NCI-H2227 treated with DMSO at 0.1 percent for 48 hours (cell line): ENCODE measurements at places on chromosomes 3 and 15.

DNA sequence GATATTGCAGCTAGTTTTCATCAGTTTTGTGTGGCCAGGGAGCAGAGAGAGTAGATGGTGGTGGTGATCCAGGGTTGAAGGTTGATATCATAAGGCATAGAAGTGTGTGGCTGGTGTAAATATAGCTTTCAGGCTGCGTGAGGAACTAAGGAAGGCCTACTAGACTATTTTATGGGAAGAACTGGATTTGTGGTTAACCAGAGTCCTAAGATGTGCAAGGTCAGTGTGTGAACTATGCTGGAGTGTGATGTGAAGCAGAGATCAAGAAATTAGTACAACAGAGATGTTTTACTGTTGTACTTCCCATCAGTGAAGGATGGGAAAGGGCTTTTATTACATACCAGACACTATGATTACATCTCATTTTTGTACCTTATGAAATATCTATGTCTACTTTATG lies 41.5 kb downstream of the MAPK6 start:
- DNase-seq, result no peak

DNA sequence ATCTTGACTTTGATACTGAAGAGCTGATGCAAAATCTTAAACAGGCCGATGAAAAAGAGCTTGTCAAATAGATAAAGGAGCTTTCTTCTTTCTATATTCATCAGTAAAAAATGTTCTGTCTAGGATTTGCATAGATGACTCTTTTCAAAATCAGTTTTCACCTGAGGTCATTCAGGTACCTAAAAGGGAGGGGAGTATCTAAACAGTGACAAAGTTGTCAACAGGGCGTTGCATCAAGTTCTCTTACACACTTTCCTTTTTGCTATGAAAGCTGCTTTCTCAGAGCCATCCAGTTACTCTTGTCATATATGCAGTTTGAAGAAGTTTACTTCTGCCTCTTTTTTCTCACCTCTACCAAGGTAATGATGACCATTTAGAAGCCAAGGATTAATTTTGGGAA lies 60.0 kb downstream of the AKAP13 start:
- DNase-seq, result no peak

GRCh38 chr3:144128108-144128892 lies 156.7 kb downstream of the DIPK2A start:
- peak; percentile 14 for DNase-seq

GRCh38 chr15:69679623-69680228 lies 227.1 kb downstream of the RPLP1 start:
- DNase-seq, result no peak

DNA sequence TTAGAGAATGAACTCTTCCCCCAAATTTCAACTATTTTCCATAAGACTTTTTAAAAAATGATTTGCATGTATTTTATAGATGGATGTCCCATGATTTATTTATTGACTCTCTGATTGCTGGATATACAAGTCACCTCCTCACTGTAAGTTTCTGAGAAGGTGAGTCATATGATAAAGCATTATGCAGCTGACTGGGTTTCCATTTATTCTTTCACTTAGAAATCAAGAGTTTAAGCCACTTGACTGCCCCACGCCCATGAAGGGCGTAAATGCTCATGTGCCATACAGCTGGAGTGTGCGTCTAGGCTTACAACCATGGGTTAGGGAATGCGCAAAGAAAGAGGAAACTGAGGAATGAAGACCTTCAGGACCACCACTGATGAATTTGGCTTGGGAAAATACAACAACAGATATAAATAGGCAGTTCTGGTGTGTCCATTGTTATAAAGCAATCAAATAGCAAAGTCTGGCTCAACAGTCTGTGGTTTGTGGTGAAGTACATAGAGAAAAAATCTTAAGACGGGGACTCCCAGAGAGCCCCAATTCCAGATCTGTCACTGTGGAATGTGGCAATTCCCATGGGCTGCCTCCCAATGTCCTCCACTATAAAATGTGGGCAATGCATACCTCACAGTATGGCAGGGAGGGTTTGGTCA lies 20.3 kb downstream of the SLCO2A1 start:
- DNase-seq, result no peak

GRCh38 chr3:110656394-110657025 lies 415.1 kb upstream of the NECTIN3 start:
- DNase-seq, result no peak

GRCh38 chr3:186308549-186308948 lies 53.5 kb downstream of the DGKG start:
- DNase-seq, result no peak

GRCh38 chr3:60086811-60087210 lies 1037.0 kb upstream of the CFAP20DC start:
- DNase-seq, result no peak

DNA sequence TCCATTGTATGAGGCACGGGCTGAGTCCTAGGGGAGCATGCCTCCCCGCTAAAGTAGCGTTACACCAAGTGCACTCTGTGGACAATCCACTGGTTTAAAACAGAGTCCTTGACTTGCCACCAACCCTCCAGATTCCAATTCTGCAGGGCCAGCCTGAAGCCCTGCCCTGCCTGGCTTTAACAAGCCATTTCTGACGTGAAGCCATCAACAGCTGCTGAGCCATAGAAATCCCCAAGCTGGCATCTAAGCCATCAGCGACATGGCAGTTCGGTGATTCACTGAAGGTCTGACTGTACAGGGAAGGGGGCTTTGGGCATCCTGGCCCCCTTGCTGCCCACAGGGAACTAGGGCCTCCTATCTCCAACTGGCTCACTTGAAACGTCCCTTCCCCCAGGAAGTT lies 265.7 kb downstream of the UACA start:
- DNase-seq, result no peak

DNA sequence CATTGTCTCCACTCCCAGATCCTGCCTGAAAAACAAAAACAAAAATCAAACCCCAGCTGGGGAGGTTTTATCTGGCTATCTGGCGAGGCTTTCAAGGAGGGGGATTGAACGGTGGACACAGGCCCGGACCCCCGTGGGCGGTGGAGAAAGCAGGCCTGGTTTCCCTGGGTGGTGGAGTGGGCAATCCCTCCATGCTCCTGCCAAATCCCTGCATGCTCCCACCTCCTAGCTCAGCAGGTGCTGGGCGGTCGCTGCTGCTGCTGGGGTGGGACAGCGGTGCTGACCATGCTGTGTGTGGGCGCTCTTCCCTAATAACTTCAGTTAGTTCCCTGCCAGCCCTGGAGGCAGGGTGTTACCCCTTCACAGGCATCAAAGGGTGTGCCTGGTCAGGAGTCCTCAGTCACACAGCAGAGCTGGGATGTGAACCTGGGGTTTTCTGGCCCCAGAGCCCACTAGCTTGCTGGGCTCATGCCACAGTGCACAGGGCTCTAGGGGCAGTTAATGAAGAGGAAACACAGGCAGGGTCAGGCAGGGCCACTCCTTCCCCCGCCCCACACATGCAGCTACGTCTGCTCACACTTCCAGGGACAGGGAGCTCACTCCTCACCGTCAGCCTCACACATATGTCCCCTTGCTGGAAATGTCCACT lies 15.9 kb upstream of the PLXND1 start:
- DNase-seq, result no peak

DNA sequence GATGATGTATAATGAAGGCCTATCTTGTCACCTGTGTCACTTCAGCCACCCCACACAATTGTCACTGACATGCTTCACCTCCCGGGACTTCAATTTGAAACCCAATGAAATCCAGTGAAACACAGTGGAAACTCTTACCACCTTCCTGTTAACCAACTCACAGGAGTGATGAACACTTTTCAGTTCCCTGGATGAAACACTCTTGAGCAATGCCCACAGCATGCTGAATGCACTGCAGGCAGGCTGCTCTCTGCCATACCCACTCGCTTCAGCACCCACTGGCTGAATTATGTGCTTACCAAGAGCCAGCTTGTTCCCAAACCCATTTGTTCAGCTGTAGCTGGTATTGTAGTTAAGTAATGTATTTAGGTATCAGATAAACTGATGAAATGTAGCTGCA lies 47.0 kb downstream of the MAP2K1 start:
- no peak for DNase-seq

- no peak for DNase-seq
Observed at GRCh38 chr3:159761369-159761768, 227.3 kb upstream of the IL12A start.

DNA sequence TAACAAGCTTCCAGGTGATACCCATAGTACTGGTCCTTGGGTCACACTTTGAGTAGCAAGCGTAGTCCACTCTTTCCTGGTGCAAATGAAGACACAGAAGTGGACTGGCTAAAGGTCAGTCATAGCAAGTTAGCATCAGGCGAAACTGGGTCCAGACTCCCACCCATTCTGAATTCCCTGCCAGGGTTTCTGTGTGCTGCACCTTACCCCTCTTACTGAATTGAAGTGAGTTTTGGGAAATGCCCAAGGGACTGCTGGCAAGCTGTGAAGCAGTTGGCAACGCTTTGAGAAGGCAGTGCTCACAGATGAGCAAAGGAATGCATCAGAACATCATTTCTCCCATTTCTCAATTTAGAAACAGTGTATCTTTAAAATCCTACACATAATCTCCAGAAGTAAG lies 1.8 kb upstream of the LSG1 start:
- DNase-seq, result no peak

GRCh38 chr3:38616658-38617057 lies 32.8 kb downstream of the SCN5A start:
- no peak for DNase-seq

- no peak for DNase-seq
Observed at GRCh38 chr3:38003817-38004414, 13.3 kb downstream of the VILL start.

DNA sequence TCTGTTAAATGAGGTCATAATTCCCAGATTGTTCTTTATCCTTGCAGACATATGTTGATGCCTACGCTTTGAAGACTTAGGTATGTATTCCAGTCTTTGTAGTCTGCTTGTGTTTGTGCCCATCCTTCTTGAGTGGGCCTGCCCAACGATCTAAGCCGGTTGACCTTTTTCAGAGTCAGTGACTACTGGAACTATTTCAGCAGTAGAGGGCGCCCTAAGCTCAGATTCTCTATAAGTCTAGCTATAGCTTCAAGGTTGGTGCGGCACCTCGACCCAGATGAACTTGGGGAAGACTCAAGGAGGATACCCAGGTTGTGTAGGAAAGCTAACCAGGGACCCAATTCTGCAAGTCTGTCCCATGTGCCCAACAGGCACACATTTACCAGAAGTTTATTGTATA lies 228.8 kb upstream of the PPP2R3A start:
- no peak for DNase-seq

GRCh38 chr3:120153294-120153693 lies 59.0 kb upstream of the GSK3B start:
- no peak for DNase-seq

GRCh38 chr3:100708644-100708988 lies 678 bp upstream of the TFG start:
- no peak for DNase-seq

- DNase-seq, result no peak
Observed at GRCh38 chr3:58532794-58533220, 4.2 kb downstream of the ACOX2 start.

GRCh38 chr3:69994919-69995318 lies 4.6 kb upstream of the SAMMSON start:
- DNase-seq, result no peak

DNA sequence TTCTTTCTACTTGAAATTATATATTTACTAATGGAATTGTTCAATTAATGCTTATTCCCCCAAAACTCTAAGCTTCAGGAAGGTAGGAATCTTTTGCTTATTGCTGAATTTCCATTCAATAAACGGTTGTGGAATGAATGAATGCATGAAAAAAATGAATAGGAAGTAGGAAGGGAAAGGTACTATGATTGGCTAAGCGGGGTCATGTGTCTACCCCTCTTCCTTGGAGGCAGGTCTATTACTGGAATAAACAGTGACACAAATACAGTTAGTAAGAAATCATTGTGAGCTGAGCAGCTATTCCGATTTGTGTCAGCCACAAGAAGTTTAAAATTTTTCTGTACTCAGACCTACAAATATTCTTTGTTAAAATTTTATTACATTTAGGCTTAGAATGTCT lies 10.5 kb upstream of the TRA2B start:
- DNase-seq, result no peak

- no peak for DNase-seq
Observed at GRCh38 chr15:56963710-56964109, 45.3 kb downstream of the TCF12 start.

DNA sequence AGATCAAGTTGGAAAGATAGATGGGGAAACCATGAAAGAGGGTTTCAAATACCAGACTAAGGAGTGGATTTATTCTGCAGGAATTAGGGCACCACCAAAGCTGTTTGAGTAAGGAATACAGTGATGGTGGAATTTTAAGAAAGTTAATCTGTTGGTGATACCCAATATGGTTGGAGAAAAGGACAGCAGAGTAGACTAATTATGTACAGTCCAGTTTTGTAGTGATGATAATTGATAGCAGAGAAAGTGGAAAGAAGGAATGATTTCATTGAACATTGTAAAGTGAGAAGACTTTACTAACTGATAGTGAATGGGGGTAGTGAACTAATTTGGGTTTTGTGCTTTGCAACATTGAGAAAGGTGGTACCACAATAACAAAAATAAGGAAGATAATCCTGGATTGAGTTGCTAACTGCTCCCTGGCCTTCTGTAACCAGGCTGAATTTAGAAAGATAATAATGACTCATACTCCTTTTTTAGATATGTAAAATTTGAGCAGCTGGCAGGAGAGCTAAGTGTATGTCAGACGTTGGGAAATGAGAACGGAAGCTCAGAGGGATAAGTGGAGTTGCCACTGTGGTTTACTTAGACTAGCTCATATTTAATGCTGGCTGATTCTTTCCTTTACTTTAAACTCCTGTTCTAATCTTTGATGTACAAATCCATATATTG lies 16.9 kb downstream of the TCAIM start:
- DNase-seq, result no peak

- DNase-seq, result no peak
Observed at GRCh38 chr15:98782801-98783200, 134.5 kb downstream of the IGF1R start.
